ENCODE measurements at places on chromosomes 16 and 17.
A peak's percentile ranks its signal among the peaks of the same experiment; 100 is the strongest.

- DNase-seq, result no peak
Observed at GRCh38 chr17:30443721-30444120, 33.5 kb upstream of the GOSR1 start.

- peak; percentile 53 for DNase-seq
Observed at GRCh38 chr16:66539623-66540469, 10.1 kb downstream of the TK2 start.

- peak; percentile 90 for DNase-seq
Observed at GRCh38 chr17:27294689-27295630, 1.0 kb downstream of the WSB1 start.

GRCh38 chr17:35906926-35907637 lies 23.5 kb downstream of the RDM1 start:
- no peak for DNase-seq

- DNase-seq, result no peak
Observed at GRCh38 chr17:17029938-17030337, 12.3 kb upstream of the MPRIP start.

- no peak for DNase-seq
Observed at GRCh38 chr16:715477-716199, 720 bp downstream of the METRN start.

GRCh38 chr16:13915033-13915635 lies 4.8 kb upstream of the ERCC4 start:
- DNase-seq, result no peak

DNA sequence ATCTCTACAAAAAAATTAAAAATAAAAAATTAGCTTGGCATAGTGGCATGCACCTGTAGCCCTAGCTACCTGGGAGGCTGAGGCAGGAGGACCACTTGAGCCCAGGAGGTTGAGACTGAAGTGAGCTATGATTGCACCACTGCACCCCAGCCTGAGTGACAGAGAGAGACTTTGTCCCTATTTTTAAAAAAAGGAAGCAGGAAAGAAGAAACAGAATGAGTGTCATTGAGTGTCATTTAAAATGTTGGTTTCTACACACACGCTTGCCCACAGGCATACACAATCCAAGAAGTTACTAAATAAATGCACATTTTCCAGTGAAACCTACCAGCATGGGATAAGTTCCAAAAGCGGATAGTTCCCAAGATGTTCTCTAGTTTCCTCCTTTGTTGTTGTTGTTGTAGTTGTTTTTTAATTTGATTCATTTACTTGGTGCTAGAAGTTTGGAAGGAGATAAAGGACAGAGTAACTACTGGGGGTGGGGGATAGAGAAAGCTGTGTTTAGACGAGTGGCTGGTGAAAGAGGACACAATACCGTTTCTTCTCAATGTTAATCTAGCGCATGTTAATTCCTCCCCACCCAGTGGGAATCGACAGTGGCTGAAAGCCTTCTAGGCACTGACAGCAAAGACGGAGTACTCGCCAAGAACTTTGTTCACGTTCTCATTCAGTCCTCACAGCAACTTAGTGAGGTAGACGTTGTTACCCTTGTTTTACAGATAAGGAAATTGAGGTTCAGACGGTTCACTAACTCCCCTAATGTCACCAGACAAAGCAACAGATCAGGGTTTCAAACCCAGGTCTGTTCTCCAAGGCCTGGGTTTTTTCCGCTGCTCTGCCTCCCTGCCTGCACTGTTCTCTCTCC lies 17.3 kb downstream of the MRPS23 start:
- no peak for DNase-seq

DNA sequence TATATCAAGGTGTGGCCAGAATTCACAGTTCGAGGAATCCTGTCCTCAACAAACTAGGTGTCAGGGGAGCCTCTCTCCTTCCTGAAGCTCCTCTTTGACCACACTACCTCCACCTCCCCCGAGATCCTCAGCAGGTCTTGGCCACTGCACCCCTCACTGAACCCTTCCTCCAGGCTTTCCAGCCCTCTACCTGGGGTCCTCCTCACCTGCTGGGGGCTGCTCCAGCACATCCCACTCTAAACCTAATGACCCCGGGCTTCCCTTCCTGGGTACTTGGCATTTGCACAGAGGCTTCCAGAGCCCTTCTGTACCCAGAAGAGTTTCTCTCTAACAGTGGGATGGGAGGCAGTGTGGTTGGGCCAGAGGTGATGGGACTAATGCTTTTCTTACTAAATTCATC lies 9.7 kb downstream of the SLC6A2 start:
- no peak for DNase-seq

GRCh38 chr17:77429369-77429968 lies 288.7 kb downstream of the SEC14L1 start:
- DNase-seq, result no peak

DNA sequence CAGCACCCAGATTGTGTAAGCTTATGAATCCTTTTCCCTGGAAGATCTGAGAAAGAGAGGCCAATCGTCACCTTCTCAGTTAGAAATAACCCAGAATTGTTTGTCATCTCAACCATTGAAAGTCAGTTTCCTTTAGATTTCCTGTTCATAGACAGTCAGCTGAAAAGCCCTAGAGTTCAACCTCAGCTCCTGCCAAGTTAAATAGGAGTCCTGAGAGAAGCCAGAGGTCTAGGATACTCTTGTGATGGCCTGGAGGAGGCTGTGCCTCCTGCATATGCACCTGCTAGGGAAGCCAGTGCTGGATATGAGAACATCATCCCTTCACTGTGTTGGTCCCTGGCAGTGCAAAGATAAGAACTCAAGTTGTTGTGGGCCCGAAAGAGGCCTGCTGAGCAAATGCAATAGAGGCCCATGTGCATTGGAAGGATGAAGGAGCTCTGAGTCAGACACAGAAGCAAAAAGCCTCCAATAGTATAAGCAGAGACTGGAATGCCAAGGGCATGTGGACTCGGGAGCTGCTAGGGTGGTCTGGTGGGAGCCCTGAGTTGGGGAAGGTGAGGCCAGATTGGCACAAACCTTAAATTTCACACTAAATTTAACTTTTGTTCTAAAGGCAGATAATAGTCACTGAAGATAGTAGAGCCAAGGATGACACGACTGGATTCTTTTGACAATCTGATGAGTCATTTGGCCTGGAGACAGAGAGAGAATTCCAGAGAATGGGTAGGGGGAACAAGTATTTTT lies 520.9 kb upstream of the CDH5 start:
- DNase-seq, result no peak

DNA sequence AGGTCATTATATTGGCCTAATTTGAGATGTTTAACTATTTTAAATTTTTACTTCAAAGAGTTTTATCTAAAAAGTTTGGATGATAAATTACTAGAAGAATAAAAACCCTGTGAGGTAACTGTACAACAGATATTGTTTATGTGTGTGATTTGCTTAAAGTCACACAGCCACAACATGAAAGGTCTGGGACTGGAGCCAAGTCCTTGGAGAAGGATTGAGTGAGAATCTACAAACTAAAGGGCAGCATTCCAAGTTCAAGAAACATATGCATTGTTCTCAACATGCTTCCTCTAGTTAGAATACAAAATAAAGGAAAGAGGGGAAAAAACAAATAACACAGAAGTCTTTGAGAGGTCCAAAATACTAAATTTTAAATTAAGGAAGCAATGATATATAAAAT lies 131.5 kb upstream of the MON1B start:
- DNase-seq, result peak; percentile 50

DNA sequence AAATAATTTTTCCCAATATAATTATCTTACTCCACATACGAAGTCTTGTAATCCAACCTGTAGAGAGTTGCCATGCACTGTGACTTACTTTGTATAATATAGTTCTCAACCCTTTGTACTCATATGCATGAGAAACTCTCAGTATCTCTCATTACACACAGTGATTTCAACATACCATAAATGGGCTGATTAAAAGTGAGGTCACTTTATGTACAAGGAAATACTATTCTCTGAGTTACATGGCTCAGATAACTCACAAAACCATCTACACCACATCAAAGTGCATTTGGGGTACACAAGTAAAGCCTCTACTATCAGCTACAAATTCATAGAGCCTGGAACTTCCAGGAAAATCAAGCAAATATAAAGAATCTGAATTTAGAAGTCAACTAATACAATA lies 27.9 kb downstream of the SLFN12 start:
- no peak for DNase-seq

GRCh38 chr17:57918017-57918895 lies 37.0 kb downstream of the CUEDC1 start:
- no peak for DNase-seq

DNA sequence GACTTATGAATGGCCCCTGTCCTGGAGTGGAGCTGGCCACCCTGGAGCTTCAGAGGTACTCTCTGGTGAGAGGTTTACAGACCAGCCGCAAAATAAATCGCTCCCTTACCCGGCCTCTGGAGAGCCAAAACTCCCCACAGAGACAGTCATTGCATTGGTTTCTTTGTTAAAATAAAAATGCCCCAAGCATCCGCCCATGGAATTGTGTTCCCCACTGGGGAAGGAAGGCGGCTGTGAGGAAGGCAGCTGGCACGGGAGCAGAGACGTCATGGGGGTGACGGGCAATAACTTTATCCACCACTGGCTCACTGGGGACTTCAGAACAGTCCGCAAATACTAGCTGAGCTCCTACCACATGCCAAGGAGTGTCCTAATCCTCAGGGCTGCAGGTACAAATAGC lies 266.2 kb upstream of the FOXF1 start:
- no peak for DNase-seq

DNA sequence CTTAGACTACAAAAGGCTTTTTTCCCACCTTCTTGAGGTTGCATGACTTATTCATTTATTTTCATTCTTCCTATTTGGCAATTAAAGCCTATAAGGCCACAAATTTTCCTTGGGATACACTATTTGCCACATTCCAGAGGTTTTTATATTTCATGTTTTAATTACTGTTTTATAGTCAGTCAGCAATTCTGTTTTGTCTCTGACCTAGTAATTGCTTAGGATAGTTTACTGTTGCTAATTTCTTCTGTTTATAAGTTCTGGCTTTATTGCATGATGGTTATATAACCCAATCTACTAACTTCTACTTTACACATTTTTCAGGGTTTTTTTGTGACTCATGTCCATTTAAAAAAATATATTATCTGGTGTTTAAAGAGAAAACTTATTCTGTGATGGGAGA lies 2.5 kb downstream of the ZNF23 start:
- no peak for DNase-seq

- DNase-seq, result no peak
Observed at GRCh38 chr17:82021900-82022309, 773 bp downstream of the CENPX start.

DNA sequence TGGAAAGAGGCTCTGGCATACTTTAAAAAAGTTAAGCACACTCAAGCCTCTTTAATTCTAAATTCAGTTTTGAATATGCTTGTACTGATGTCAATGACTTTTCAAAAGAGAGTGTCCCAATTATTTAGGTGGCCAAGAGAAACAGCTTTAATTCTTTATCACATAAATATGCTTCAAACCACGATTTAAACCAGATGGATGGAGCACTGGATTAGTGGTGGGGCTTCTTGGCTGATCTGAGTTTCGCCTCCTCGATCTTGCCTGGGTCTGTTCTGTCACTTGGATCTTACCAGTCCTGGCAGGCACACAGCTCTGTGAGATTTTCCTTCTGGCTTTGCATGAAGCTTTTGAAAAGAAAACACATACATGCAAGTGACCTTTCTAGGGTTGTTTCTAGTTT lies 467.8 kb downstream of the MAF start:
- DNase-seq, result peak; percentile 86

- no peak for DNase-seq
Observed at GRCh38 chr16:2385190-2385836, 43.9 kb upstream of the CCNF start.

- no peak for DNase-seq
Observed at GRCh38 chr16:66428682-66429251, 1.7 kb downstream of the BEAN1 start.
